ENCODE measurements at places on chromosomes 3 and 15. TPM values are rescaled to one million over a fixed set of nuclear protein-coding genes. Genes with fewer than 3 reads are reported as not detected.

The PLCB2 gene
- 9.5 TPM for total RNA-seq

The TTLL13 gene
- total RNA-seq, result 1.2 TPM

The CFAP91 gene
- 0.57 TPM for total RNA-seq

The STRC gene
- 1.1 TPM for total RNA-seq

The UCN2 gene
- not detected for total RNA-seq

The LRRC34 gene
- 0.82 TPM for total RNA-seq

The CHRD gene
- total RNA-seq, result 2.0 TPM

The XCR1 gene
- 0.05 TPM for total RNA-seq

The CCRL2 gene
- total RNA-seq, result 10.9 TPM
